ENCODE measurements at places on chromosomes 3 and 15.

DNA sequence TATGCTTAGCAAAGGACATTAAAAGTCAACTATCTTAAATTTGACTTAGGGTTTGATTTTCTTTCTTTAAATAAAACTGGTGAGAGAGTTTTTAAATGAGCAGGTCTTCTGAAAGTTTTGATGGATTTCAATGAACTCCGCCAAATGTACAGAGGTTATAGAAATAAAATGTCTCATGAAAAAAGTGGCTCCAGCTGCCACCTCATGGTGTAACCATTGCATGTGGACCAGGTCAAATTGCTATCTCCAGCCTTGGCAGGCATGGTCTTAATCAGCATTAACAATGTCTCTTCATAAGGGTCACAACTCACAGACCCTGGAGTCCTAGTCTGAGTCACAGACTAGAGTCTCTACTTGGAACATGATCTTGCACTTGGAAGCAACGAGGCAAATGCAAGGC, 182.3 kb downstream of the ADAMTS17 start:
- DNase-seq: no peak

DNA sequence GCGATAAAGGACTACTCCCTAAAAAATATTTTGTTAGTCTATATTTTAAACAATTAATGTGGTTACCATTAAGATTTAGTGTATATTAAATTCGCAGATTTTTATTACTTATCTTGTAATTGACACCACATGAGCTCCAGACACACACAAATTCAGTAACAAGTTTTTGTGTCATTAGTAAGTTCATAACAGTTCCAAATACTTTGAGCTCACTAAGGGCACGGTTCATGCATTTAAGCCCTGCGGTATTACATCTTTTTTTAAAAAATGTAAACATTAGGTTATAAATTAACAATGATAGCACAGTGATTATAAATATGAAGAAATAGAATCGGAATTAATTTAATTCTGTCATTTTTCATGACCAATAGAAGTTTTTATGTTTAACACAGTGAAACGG, 317.3 kb downstream of the ZNF385D start:
- DNase-seq: no peak

- no peak for DNase-seq
Measured at GRCh38 chr15:48025118-48025517, 95.7 kb upstream of the SLC24A5 start.

GRCh38 chr3:88984832-88985231, 122.6 kb upstream of the EPHA3 start:
- DNase-seq: no peak

DNA sequence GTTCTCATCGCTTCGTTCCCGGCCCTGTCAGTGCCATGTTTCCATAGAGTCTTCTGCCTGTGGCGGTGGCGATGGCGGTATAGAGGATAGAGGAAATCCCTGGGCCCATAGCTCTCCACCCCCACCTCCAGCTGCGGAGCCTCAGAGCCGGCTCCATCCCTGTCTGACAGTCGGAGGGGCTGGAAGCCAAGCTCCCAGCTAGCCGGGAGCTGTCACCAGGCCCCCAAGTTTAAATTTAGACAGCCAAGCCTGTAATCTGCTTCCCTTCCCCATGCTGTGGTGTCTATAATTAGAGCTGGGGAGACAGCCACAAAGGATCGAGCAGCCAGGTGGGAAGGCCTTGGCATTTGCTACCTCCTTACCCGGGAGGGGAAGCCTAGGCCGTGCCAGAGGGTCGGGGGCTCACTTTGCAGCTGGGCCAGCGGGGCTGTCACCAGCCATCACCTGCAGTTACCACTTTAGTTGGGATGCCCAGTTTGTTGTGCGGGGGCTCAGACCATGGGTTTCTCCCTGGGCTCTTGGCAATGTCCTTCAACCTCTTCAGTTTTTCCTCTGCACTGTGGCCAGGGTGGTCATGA, 56.3 kb upstream of the SEC13 start:
- DNase-seq: no peak

DNA sequence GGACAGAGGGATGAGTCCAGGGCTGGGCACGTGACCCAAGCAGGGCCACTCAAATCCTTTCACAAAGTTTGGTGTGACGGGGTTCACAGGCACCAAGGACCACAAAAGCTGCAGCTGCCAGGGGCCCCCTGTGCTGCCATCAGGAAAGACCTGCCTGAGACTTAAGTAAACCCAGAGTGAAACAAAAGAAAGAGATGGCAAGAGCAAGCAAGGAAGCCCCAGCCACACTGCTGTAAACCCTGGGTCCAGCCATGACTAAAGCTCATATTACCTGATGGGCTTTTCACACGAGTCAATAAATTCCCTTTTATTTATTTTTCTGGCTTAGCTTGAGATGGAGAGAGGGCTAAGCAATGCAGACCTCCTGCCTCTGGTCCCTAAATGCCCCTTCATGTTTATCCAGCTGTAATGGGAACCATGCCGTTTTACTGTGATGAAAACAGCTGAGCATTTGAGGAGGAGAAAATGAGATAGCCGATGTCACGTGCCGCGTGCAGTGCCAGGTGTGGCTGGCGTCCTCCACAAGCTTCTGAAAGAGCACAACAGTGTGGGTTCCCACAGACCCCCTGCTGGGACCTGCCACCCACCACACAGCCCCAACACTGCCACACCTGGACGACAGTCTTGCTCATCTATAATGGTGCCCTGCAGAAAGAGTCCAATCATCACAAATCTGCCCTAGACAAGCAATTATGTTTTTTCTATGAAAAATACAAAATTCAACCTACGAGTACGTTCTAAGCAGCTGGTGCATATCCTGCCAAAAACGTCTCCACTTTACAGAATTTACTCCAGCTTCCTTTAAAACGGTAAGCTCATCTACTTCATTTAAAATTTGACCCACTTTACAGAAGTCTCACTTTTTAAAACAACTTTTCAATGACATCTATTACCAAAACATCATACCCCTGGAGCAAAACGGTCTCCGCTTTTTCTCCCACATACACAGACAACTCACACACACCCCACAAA, 34.2 kb downstream of the ADAMTS17 start:
- no peak for DNase-seq

- no peak for DNase-seq
Measured at GRCh38 chr15:32700501-32701150, 17.2 kb upstream of the GREM1 start.

DNA sequence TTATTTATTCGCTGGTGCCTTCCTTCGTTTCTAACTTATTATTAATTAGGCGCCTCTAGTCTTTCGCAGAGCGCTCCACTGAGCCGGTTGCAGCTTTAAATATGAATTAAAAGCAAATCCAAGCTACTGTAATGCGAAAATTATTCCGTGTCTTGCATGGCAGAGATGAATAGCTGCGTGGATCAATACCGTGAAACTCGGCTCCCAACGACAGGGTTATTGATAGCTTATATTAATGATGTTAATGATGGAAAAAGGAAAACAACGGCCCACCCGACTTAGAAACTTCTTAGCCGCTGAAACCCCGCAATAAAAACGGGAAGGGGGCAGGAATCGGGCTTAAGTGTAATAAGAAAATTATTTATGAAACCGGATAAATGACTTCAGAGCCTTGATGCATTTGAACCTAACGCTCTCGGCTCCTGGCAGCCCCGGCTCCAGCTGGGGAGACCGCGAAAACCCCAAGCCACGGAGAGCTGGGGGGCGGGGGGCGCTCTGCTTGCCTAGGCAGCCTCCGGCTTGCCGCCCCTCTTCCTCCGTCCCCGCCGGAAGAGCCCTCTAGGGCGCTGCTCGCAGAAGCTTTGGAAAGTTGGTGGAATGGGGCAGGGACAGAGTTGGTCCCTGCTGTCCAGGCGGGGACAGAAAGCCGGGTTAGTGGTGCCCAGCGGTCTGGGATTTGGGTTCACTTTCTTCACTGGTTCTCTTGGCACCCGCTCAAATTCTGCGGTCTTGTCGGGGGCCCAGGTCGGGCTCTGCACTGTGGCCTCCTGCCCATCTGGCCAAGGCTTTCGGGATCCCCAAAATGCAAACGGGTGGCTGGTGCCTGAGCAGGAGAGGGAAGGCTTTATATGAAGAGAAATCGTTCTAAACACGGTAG, 7.7 kb upstream of the ONECUT1 start:
- no peak for DNase-seq

DNA sequence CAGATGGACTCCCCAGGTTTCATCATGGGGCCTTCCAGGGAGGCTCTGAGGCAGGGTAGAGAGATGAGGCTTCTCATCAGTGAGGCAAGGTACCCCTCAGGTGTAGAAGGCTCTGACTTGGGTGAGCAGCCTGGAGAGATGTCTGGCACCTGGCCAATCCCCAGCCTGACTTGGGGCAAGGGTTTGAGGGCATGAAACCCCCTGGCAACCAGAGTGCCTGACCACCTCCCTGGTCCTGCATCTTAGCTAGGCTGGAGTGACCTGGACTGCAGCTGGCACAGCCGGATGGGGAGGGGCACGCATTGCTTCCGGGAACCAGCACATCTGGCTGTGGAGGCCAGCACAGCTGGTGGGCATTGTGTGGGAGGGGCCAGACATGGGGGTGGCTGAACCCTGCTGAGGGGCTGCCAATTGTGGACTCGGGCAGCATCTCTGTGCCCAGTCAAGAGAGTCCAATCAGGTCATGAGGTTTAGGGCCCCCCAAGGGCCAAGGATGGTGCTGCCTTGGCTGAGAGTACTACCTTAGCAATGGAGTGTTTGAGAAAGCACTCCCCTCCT, 1.9 kb downstream of the ZBTB47 start:
- DNase-seq: no peak

GRCh38 chr3:116470605-116471197, 25.4 kb upstream of the LSAMP start:
- DNase-seq: no peak

DNA sequence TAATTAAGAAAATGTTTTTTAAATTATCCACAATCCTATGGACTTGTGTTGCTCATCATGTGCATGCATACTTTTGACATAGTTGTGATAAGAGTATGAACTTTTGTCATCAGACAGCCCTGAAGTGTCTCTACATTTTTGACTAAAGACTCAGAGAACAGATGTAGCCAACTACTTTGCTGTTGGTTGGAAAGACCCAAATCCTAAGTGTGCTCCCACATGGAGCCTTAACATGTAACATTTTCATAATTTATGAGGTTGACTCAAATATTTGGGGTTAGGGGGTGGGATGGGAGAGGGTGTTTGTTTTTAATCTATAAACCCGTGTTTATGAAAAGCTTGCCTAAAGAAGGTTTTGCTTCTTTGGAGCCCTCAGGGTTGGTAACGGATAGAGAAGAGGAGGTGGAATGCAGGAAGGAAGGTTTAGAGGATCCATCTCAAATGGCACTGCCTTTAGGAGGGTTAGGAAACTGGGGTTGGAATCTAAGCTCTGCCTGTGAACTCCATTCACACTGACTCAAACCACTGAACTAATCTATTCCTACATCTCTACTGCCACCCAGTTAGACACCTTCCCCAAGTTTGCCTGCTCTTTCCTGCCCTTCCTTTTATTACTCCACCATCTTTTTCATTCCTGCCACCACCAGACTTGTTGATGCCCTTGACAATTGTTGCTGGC, 3.7 kb downstream of the BOC start:
- DNase-seq: no peak

GRCh38 chr3:9028134-9028533, 64.9 kb upstream of the RAD18 start:
- DNase-seq: no peak

GRCh38 chr15:68401496-68402431, 30.2 kb downstream of the ITGA11 start:
- DNase-seq: no peak

DNA sequence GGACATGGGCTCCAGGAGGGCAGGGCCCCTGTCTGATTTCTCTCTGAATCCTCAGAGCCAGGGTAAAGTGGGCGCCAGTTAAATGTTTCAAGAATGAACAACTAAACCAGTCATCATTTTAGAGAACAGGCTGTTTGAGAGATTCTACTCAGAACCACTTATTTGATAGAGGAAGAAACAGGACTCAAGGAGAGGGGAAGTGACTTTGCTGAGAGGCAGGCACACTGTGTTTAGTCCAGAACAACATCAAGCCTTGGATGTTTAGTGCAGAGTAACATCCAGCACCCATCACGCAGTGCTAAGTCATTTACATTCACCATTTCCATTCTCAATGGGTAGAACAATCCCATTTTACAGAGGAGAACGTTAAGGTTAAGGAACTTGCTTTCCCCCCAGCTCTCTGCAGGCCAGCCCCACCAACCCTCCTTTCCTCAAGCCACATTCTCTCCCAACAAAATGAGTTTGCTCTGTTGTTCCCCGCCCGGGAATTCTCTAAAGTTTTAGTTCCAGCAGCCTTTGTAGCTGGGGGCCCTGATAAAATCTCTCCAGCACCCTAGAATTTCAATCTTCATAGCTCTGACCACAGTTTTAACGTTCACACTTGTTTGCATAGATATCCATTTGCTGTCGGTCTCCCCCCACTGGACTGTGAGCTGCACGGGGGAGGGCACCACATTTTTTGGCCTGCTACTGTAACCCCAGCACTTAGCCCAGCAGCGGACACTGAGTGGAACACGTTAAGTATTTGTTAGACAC, 962 bp downstream of the NMNAT3 start:
- DNase-seq: no peak

DNA sequence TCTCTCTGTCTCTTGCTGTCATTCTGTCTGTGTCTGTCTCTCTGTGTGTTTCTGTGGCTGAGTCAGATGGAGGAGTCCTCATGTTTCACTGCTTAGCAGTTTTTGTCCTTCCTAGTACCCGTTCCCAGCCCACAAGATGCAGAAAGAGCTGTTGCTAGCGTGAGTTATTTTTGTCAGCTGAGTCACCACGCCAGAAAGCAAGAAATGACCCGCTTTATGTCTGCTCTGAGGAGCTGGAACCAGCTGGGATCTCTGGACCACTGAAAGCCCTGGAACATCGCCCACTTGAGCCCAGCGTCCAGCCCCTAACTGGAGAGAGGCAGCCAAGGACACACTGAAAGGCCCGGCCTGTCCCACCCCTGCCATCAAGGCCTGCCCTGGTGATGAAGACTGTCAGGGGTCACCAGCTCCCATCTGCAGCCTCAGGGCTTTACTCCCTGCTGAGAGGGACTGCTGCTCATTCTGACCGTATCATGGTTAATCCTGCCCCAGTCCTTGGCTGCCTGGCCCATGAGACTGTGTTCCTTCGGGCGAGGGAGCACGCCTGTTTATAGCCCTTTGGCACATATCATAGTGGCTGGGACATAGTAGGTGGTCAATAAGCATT, 101.7 kb upstream of the TPM1 start:
- DNase-seq: no peak

GRCh38 chr15:93417631-93418030, 328.6 kb upstream of the RGMA start:
- no peak for DNase-seq

GRCh38 chr3:194492001-194492400, 5.2 kb upstream of the ATP13A3 start:
- DNase-seq: no peak

DNA sequence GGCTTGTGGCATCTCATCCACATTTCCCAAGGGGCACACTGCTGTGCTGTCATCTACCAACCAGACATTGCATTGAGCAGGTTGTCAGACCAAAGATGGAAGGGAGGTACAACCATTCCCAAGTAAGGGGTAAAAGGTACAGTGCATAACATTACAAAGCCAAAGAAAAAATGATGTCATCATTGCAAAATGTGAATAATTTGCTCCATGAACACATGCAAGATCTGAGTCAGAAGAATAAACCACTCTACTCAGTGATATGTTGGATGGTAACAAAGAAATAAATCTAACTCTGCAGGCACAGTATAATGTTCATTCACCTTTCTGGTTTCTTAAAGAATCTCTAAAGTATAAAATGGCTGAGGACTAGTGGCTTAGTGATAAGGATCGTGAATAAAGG, 202.7 kb downstream of the MAGI1 start:
- DNase-seq: no peak
